ENCODE measurements at places on chromosomes 6 and 20.

- DNase-seq, result no peak
Measured at GRCh38 chr20:15706719-15707118, 866.5 kb downstream of the KIF16B start.

- no peak for DNase-seq
Measured at GRCh38 chr6:42226161-42226611, 8.5 kb upstream of the MRPS10 start.

- DNase-seq, result no peak
Measured at GRCh38 chr20:61345656-61346055, 93.6 kb downstream of the CDH4 start.

DNA sequence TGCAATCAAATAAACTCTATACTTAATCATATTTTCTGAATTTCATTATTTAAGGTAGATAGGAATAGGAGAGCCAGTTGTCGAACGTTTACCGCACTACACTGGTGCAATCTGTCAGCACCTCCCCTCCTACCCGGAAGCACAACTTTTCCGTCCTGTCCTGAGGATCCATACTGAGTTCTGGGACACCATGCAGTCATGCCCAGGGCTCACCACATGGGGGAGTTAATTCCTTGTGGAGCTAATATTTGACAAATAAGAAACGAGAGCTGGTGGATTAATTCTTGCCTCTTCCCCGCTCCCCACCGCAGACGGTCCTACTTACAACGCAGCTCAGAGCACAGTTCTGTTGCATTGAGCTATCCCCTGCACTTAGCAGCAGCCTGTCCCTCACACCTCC, 107.7 kb upstream of the RALGAPA2 start:
- no peak for DNase-seq

DNA sequence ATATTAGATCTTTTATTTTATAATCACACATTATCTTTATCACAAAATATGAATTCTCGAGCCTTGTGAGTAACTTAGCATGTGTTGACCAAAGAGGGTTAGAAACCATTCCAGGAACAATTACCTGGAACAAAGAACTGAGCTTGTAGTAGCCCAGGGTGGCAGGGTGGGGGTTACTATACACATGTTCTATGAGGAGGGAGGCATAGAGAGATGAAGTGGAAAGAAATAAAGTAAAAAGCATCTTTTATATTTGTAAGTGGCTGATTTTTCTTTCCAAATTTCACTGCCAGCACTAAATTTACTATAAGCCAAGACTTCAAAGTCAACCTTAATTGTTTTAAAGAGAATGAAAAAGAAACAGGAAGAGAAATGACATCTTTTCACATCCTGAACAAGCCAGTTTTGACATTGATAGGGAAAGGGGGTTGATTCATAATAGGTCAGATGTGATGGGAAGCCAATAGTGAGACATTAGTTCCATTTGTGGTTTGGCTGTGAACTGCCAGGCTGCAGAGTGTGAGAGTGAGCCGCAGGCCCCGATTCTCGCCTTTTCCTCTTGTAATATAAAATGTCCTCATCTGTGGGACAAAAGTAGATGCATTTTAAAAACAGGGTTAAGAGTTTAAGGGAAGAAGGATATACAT, 52.7 kb upstream of the MYB start:
- no peak for DNase-seq

- DNase-seq, result no peak
Measured at GRCh38 chr6:100202417-100203194, 208.6 kb upstream of the MCHR2 start.

GRCh38 chr6:4287372-4287771, 152.0 kb upstream of the ECI2 start:
- DNase-seq, result no peak

DNA sequence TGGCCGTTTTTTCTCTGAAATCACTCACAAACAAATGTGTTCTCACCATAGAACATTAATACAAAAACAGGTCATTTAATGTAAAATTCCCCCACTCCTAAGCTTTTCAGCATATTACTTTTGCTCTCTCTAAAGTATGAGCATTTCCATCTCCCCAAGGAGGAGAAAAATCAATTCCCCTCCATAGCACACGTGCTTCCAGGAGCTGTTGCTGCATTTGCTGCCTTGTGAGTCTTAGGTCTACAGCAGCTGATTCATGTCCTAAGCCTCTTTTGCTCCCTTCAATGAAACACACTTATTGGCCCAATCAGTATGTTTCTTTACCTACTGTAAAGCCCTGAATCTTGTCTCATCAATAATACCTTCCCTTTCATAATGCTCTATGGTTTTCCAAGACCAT, 6.4 kb upstream of the COL9A1 start:
- no peak for DNase-seq

- DNase-seq, result no peak
Measured at GRCh38 chr6:119172824-119173223, 94.4 kb upstream of the FAM184A start.

GRCh38 chr6:77492530-77492929, 29.2 kb upstream of the HTR1B start:
- DNase-seq, result no peak

DNA sequence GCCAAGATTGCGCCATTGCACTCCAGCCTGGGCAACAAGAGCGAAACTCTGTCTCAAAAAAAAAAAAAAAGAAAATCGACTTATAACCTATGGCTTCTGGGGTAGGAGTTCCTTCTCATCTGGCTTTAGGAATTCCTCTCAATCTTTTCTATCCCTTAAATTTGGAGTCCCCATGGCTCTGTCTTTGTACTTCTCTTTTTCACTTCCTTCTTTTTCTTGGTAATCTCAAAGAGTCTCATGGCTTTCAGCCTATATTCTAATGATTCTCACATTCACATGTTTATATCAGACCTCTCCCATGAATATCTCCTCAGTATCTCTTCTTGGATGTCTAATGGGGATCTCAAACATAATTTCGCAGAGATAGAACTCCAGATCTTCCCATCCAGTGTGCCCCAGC, 42.8 kb upstream of the RALGAPA2 start:
- DNase-seq, result no peak

DNA sequence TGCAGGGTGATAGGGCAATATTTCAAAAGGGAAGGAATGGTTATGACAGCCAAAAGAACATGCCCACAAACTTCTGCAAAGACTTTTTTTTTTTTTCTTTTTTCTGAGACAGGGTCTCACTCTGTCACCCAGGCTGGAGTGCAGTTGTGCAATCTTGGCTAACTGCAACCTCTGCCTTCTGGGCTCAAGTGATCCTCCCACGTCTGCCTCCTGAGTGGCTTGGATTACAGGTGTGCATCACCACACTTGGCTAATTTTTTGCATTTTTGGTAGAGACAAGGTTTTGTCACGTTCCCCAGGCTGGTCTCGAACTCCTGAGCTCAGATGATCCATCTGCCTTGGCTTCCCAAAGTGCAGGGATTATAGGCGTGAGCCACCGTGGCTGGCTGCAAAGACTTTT, 117.6 kb upstream of the ADGRF1 start:
- no peak for DNase-seq

DNA sequence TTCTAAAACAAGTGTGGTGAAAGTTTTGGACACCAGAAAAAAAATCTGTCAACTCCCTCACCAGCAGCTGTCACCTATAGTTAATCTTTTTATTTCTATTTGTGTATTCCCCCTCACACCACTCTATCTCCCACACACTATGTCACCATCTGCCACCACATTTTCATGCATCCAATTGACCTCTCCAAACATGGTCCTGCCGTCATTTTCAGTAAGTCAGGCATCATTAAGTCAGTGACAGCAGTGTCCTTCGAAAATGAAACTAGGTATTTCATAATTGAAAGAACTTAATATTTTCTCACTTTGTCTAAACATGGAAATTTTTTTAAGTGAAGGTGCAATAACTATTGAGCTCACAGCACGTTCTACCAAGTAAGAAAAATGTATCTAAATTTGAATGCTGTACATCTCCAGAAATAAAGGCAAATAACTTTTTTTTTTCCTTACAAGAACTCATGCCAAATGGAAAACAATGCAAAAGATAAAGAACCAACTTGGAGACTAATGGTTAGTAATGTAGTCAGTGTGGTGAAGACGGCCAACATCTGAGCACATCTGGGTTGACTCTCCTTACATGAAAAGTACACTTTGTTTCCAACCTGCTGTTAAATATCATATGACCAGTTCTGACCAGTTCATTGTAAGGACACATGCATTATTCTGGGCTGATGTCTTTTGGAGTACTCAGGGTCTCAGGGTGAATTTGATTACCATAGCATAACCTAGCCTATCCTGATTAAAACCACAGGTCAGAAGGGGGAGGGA, 623.3 kb upstream of the MANEA start:
- DNase-seq, result no peak

GRCh38 chr6:131054392-131055250, 8.4 kb downstream of the EPB41L2 start:
- no peak for DNase-seq

DNA sequence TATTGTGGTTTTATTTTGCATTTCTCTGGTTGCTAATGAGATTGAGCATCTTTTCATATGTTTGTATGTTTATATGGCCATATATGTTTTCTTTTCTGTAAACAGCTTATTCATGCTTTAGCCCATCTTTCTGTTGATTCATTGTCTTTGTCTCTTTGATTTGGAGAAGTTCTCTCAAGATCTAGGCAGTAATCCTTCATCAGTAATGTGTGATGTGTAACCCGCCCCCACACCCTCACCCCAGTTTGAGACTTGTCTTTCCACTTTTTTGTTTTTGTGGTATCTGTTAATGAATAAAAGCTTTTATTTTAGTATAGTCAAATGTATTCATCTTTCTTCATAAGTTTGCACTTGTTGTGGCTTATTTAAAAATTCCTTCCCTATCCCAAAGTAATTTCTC, 26.0 kb downstream of the ZC3H12D start:
- no peak for DNase-seq

- DNase-seq, result no peak
Measured at GRCh38 chr20:63151554-63152321, 64.2 kb downstream of the YTHDF1 start.

DNA sequence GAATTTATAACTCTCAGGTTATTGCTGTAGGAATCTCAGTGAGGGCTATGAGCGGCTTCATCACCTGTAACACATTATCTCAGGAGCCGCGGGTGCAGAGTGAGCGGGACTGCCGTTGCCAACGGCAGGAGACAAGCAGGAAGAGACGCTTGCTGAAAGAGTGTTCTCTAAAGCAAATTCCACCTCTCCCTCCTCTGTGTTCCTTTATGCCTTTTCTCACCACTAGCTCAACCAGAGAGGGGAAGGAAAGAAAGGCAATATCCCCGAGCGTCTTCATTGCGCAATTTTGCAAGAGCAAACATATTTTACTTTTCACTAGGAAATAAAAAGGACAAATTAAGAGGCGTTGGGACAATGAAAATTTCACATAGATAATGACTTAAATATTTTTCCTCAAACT, 185.2 kb upstream of the EXOC2 start:
- DNase-seq, result no peak

DNA sequence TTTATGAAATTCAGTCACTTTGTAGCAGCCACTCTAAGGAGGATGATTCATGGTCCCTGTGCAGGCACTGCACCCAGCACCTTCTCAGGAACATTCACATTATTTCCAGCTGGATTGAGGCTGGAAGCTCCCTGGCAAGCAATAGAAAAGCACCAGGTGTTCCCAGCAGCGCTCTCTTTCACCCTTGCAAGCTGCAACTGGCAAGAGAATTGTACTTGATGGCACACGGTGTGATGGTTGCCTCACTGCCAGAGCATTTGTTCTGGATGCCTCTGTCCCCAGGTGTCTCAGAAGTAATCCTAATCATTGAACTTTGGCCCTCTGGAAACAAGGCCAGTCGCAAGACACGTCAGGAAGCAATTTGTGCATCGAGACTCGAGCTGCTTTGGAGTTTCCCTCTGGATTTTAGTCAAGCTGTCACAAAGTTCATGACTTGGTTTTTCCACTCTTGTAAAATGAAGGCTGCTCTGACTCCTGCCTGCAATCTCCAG, 24.9 kb upstream of the PHACTR2 start:
- no peak for DNase-seq

DNA sequence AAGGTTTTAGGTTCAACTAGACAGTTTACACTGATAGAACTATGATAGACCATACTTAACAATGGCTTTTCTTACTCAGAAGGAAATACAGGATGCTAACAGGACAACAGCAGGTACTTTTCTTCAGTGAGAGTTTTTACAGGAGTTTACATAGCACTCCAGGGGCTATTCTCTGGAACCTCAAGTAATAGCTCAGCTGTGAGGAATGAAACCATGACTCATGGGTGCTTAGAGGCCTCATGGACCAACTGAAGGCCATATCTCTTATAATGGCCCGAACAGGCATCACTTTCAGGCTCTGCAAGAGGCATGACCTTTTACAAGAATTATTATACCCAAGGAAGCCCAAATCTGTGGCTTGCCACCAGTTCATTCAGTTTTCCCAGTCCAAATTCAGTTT, 31.8 kb downstream of the TREML1 start:
- no peak for DNase-seq

GRCh38 chr6:25016014-25016720, 80.4 kb upstream of the RIPOR2 start:
- no peak for DNase-seq

DNA sequence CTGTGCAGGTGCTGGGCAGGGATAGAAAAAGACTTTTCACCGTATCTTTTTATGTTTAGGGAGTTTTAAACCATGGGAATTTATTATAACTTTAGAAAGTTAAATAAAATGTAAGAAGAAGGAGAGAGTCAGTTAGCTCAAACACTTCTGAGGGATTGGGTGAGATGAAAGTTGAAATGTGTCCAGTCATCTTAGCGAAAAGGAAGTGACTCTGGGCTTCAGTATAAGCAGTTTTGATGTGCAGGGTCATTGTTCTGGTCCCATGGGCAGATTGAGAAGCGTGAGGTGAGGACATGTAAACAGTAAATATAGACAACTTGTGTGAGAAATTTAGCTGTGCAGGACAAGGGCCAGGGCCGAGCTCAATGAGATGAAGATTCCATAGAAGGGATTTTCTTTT, 66.9 kb downstream of the TOX2 start:
- DNase-seq, result no peak

- DNase-seq, result no peak
Measured at GRCh38 chr6:159727717-159728445, 575 bp downstream of the WTAP start.

GRCh38 chr6:89567630-89568390, 70.7 kb downstream of the LYRM2 start:
- peak; percentile 56 for DNase-seq

DNA sequence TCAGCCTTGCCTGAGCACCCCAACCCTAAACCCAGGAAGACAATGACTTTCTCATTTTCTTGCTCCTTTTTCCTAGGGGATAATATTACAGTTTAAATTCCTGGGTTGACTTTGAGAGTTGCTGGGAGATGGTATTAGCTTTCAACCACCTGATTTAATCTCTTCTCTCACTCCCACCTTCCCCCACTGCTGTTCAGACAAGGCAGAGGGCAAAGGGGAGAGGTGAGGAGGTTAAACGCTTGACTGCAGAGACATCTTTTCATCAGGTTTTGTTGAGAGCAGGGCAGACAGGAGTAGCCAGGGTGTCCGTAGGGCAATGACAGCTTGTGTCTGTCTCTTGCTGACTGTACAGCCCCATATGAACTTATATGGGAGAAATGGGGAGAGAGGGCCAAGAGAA, 811.2 kb downstream of the MAFB start:
- no peak for DNase-seq

All from right lobe of liver (tissue), 6 donors.